CD4-positive, alpha-beta T cell treated with Interleukin-4 for 4 hours (primary cell): ENCODE measurements at places on chromosomes 16 and 17.

DNA sequence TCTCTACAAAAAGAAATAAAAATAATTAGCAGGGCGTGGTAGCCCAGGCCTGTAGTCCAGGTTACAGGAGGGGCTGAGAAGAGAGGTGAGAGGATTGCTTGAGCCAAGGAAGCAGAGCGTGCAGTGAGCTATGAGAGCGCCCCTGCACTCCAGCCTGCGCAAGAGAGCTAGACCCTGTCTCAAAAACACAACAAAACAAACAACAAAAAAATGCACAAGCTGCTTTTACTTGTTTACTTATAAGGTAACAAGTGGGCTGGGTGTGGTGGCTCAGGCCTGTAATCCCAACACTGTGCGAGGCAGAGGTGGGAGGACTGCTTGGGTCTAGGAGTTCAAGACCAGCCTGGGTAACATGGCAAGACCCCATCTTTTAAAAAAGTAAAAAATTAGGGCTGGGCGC, 1.7 kb downstream of the CYTH1 start:
- peak; percentile 35 for DNase-seq

- no peak for DNase-seq
These were observed 14.7 kb downstream of the BEAN1 start for GRCh38 chr16:66441586-66442375.

DNA sequence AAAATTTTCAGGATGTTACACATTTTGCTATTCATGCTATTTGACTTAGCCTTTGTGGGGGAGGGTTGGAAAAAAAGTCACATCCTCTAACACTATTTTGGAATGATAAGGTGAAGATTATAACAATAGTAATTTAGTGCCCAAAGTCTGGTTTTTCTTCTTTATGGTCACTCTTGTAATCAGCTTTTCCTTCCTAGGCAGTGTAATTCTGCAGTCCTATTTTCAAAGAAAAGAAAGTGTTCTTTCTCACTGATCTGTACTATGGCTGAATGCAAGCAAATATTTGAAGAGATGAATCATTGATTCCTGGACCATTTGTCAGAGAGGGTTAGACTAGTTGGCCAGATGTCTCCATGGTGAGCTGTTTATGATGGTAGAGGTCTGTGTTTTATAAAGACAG, 8.4 kb downstream of the RSPRY1 start:
- DNase-seq = no peak

- no peak for DNase-seq
These were observed 501.6 kb downstream of the MAF start for GRCh38 chr16:79098907-79099306.

DNA sequence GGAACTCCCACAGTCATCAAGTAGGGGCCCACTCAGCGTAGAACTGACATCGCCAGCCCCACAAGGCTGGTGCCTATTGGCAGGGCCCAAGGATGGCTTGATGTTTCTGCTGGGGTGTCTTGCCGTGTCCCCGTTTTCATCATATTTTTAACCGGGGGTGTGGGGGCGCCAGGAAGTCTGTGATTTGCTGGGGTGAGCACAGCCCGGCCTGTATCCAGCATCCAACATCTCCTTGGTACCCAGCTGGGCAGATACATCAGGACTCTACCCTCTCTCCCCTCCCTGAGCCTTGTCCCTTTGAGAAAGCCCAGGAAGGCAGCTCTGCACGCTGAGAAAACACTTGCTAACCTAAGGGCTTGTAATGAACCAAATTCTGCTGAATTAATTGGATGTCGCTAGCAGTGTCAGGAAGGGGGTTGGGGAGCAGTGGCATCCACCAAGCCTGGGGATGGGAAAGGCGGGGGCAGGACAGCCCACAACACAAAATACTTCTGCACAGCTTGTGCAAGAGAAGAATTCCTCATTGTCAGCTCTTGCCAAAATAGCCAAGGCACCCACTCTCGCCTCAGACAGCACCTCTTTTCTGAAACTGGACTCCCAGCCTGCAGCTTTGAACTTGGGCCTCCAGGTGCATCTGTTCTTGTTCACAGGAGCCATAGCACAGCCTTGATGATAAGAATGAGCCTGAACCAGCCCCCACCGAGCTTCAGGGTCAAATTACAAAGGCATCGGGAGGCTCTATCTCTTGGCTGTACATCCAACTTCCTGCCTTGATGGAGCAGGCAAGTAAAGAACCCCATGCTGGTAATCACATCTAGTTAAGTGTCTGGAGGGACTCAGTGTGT, 63.7 kb upstream of the LYRM9 start:
- no peak for DNase-seq

GRCh38 chr17:38604479-38605403, 1.0 kb downstream of the SRCIN1 start:
- DNase-seq = no peak

- DNase-seq = no peak
These were observed 57.9 kb downstream of the RTN4RL1 start for GRCh38 chr17:1967213-1967612.

- no peak for DNase-seq
These were observed 294.6 kb downstream of the CNTNAP4 start for GRCh38 chr16:76571755-76572154.

GRCh38 chr16:86363057-86363490, 147.3 kb upstream of the FOXF1 start:
- DNase-seq = no peak

DNA sequence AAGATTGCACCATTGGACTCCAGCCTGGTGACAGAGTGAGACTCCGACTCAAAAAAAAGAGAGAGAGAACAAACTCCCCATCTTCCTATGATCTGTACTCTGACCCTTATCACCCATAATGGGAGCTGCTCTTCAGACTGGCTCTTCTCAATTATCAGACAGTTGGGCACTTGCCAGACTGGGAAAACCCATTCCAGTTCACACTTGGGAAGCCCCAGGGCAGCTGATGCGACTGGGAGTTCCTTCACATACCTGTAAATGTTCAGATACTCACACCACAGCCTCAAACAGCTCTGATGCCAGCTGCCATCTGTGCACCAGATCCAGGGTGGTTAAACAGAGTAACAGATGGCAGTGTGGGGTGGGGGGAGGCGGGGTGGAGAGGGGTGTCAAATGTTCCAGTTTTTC, 23.8 kb upstream of the TMEM101 start:
- DNase-seq = no peak

DNA sequence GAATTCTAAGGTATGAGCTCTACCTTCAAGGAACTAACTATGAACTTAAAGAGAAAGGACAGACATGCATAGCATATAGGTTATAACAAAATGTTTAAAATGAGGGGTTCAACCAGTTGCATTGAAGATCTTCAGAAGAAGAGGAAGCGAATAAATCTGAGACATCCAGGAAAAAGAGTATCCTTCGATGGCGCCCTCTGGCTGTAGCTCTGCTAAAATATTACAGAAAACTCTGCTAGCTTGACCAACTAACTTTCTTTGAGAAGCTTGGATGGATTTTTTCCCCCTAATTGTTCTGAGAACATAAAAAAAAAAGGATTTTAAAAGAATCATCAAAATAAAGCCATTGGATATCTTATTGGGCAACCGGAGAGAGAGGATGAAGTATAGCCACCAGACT, 659.9 kb upstream of the SOX9 start:
- no peak for DNase-seq

- peak; percentile 84 for DNase-seq
These were observed 6.0 kb upstream of the CHRNE start for GRCh38 chr17:4908711-4909496.

DNA sequence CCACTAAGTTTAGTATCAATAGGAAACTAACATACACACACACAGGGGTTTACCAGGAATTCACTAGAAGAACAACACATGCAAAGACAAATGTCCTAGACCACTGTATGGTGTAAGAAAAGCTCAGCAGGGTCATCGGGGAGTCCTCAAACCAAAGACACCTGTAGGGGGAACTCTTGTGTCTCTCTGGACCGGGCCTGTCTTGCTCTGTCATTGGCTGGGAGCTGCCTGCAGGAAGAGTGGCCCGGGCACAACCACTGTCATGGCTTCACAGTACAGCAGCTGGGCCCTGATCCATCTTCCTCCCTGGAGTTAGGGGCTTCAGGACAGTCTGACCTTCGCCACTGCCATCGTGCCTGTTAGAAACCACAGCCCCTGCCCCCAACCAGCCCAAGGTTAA, 263.6 kb upstream of the DYNLRB2 start:
- DNase-seq = no peak

DNA sequence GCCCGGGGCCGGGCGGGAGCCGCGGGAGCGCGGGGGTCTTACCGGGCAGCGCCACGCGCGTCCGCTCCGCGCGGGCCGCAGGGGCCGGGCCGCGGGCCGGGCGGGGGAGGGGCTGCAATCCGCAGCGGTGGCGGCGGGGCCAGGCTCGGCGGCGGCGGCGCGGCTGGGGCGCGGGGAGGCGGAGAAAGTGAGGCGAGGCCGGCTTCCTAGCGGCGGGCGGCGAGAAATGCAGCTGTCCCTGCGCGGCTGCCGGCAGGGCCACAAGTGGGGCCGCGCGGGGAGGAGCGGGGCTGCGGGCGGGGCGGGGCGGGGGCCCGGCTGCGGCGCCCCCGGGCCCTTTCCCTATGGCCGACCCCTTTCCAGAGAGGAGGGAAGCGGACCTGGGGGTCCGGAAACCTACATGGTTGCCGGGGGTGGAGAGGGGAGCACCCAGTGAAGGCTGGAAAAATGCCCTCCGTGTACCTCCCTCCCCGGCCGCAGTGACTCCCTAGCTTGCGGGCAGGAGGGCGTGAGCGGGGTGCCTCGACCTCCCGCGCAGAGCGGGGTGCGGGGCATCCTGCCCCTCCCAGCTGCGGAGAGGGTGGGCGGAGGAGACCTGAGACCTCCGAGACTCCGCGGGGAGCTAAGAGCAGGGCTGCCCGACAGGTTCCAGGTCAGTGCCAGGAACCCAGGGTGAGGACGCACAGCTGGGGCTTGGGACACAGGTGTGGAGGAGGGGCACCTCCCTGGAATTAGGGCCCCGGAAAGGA, at the start of gene CUEDC1:
Gene CUEDC1 (minus strand): TSS at position 230 of the 749 bp plus-strand sequence. CDS start 69,848 bp downstream, outside the sequence.
- DNase-seq = peak; percentile 43

- DNase-seq = no peak
These were observed 45.1 kb downstream of the ATP2C2 start for GRCh38 chr16:84413244-84414004.

- DNase-seq = no peak
These were observed 19.3 kb upstream of the ITGA2B start for GRCh38 chr17:44408786-44409185.

- no peak for DNase-seq
These were observed 14.0 kb downstream of the SOX9 start for GRCh38 chr17:72134608-72135394.

GRCh38 chr17:50467855-50468303, 801 bp downstream of the CHAD start:
- DNase-seq = no peak

GRCh38 chr17:66849851-66850580, 15.1 kb downstream of the CACNG5 start:
- no peak for DNase-seq

- DNase-seq = no peak
These were observed 46.7 kb upstream of the KDM8 start for GRCh38 chr16:27156579-27156978.

DNA sequence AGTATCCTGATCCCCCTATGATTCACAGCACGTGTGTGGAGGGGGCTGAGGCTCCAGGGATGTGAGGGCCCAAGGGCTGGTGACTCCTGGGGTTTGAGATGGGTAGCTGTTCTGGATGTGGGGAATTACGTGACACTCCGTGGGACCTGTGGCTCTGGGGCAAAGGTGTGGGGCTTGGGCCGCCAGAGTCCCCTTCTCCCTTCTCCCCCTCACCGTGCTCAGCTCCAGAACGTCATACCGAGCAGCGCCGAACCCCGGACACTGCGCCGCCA, 7.2 kb downstream of the PLEKHH3 start:
- DNase-seq = no peak

- peak; percentile 0 for DNase-seq
These were observed 11.5 kb upstream of the CLEC18C start for GRCh38 chr16:70162041-70162451.

DNA sequence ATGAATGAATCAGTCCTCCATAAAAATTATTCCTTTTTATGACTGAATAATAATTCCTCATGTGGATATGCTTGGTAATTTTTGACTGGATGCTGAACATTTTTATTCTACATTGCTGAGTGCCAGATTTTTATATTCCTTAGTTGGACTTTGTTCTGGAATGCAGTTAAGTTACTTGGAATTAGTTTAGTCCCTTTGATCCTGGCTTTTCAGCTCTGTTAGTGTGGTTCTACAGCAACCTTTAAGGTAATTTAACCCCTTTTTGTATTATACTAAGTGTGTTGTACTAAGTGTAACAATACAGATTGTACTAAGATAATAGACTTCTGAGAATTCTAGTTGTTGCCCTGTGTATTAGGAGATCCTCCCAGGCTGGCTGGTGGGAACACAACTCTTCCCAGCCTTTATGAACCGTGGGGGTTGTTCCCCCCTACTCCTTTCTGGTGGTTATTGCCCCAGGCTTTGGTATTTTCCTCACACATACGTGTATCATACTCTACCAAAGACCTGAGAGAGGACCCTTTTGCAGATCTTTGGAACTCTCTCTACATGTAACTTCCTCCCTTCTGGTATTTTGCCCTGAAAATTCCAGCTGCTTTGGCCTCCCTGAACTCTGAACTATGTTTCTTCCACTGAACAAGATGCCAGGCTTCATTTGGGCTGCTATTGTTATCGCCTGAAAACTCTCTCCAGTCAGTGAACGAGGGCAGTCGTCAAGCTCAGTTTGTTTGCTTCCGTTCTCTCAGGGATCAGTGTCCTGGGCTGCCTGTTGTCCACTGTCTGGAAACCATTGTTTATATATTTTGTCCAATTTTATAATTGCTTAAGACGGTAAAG, 30.5 kb downstream of the TANGO6 start:
- DNase-seq = no peak

DNA sequence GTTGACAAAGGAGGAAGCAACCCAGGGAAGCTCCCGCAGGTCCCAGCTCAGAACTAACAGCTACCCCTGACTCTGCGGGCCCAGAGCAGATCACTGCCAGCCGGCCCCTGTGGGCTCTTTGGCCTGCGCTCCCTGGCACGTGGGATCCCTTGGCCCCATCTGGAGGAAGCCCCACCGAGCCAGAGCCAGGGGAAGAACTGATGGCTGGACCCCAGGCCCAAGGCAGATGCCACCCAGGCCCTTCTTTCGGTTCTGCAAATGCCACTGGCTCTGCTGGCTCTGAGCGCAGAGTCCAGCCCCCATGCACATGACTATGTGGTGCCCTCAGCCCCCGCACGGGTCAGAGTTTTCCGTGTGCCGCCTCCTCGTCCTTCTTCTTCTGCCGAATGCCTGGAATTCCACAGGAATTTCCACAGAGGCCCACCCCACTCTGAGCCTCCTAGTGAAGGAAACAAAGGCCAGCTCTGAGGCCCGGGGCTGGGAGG, 35.8 kb upstream of the SNN start:
- no peak for DNase-seq

- no peak for DNase-seq
These were observed 12.5 kb upstream of the C1QTNF8 start for GRCh38 chr16:1108299-1109252.

DNA sequence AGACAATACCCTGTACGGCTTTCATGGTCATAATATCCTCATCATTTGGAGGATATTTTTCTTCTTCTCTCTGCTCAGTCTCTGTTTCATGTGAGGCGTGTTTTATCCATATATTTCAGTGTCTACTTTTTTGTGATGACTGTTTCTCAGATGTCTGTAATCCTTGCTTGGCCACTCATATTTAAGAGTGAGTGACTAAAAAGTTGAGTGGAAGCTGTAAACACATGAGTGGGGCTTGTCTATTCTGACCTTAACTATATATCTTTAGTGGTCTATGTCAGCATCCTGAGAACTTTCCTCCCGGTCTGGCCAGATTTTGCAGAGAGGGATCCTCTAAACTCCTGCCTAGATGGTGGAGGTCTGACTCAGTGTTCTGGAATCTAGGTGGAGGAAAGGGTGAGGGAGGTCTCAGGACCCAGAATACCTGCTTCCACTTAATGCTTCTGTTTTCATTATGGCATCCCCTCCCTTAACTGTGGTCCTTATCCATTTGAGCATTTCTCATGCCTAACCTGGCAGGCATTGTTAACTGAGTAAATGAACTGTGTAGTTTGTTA, 6.0 kb downstream of the DDX19B start:
- DNase-seq = no peak
